Fibroblast of skin of left biceps (primary cell): ENCODE measurements at places on chromosomes 7 and 10.

GRCh38 chr10:58675321-58675720 lies 162.6 kb downstream of the BICC1 start:
- DNase-seq: no peak

DNA sequence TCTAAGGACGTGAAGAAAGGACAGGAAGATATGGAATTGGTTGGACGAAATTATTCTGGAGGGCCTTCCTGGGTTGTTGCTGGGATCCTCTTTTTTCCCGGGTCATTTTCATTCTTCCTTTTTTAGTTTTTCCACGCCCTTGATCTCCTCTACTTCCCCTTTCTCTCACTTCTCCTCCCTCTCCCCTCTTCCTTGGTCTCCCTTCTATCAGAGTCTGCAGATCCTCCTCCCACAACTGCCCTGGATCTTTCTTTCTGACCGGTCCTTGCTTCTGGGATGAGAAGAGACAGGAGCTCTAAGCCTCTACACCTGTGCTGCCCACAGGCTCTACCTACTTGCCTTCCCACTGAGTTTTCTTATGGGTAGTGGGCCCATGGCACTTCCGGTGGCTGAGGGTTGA lies 103.7 kb upstream of the RELN start:
- no peak for DNase-seq

- no peak for DNase-seq
Observed at GRCh38 chr7:41617987-41618386, 84.9 kb downstream of the INHBA start.

- no peak for DNase-seq
Observed at GRCh38 chr7:5701085-5701914, 80.2 kb downstream of the RNF216 start.

DNA sequence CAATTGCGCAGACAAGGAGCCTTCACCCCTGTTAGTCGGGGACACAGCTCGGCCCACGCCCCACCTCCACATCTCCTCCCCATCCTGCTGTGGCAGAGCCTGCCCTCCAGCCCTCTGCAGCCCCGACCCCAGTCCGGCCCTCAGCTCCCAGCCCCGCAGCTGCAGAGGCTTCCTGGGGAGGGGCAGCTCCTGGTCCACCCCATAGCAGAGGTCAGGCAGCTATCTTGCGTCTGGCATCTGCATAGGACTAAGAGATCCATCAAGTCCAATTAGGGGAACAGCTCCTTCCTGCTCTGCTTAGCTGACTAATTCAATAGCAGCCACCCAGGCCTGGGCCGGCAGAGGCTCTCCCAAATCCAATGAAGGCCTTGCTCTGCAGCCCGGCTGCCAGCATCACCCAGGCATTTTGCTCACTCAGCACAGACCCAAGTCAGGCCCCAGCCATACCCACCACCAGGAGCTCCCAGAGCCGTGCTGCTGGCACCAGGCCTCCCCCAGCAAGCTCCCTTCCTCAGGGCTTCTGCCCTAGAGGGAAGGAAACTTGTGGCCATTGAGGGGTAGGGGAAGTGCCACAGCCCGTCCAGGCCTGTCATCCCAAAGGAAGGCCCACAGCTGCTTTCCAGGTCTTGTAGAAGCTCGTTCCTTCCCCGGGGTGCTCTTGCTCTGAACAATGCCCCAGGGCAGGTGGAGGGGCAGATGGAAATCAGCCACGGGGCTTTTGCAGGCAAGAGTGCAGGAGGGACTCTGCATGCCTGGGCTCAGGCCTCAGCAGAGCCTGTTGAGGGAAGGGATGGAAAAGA lies 106.2 kb upstream of the RET start:
- no peak for DNase-seq

DNA sequence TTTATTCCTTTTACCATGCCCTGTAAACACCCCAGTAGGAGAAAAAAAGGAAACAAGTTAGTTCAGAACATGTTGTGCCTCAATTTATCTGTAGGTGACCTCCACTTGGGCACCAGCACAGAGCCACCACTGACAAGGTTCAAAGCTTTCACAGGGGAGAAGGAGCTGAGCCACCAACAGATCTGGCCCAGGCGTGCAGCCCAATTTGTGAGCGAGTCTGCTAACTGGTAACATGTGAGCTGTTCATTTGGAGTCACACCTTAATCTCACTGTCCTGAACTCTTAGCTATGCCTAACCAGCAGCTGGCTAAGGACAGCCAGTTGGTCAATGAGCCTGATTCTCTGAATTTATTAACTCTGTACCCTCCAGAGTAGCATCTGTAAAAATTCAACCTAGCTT lies 78.4 kb upstream of the CAMK2B start:
- no peak for DNase-seq
